ENCODE measurements at places on chromosomes 7 and 10. TPM values are rescaled to one million over a fixed set of nuclear protein-coding genes. Genes with fewer than 3 reads are reported as not detected.

Gene ZPBP
- total RNA-seq = not detected

Gene NPTX2
- not detected for total RNA-seq

Gene MRLN
- total RNA-seq = not detected

Gene HSPB1
- total RNA-seq = 944 TPM

Gene CTAGE15
- total RNA-seq = not detected

Gene FAM131B
- 0.48 TPM for total RNA-seq

Gene SPAM1
- not detected for total RNA-seq

Gene MOSPD3
- 22.1 TPM for total RNA-seq

Gene WASHC2A
- total RNA-seq = 18.3 TPM

Gene GDF10
- total RNA-seq = 0.17 TPM

Gene TMUB1
- 58.8 TPM for total RNA-seq

Gene ZNF365
- total RNA-seq = 0.94 TPM

Gene CYP2C19
- total RNA-seq = 0.02 TPM

Gene ADAM8
- 2.2 TPM for total RNA-seq

Gene INSYN2A
- 1.5 TPM for total RNA-seq

Gene MMP21
- total RNA-seq = not detected

Gene CPED1
- total RNA-seq = not detected

Gene HTRA1
- total RNA-seq = 52.8 TPM

Gene TMEM184A
- 8.7 TPM for total RNA-seq

Gene EN2
- total RNA-seq = 0.54 TPM

Gene EXOSC1
- total RNA-seq = 58.8 TPM

Gene GRID2IP
- 0.01 TPM for total RNA-seq

Gene VWDE
- 0.31 TPM for total RNA-seq

Gene CYP3A5
- 1.4 TPM for total RNA-seq

Gene MEIG1
- 0.99 TPM for total RNA-seq

Gene FGFR2
- total RNA-seq = 0.22 TPM

Gene SFMBT2
- total RNA-seq = 12.2 TPM

Gene CDK6
- total RNA-seq = 18.0 TPM

Gene SPDYE2B
- total RNA-seq = not detected

Gene SLC16A9
- 0.07 TPM for total RNA-seq

Gene GNAT3
- not detected for total RNA-seq

Gene CALD1
- 49.0 TPM for total RNA-seq

Gene TUBAL3
- total RNA-seq = 0.49 TPM

Gene CALML5
- total RNA-seq = not detected

Gene UBE2D1
- 23.0 TPM for total RNA-seq

Gene C7orf33
- total RNA-seq = not detected

Gene BUB3
- total RNA-seq = 206 TPM

Gene RNF32
- 1.4 TPM for total RNA-seq

Gene LRRC17
- not detected for total RNA-seq

Gene MBLAC1
- total RNA-seq = 2.9 TPM

Gene CLRN3
- total RNA-seq = not detected

Gene PLXDC2
- 0.04 TPM for total RNA-seq

Gene TMEM26
- total RNA-seq = 0.06 TPM

Gene HPSE2
- total RNA-seq = not detected

Gene ABCB4
- total RNA-seq = not detected

Gene MUC3A
- 12.7 TPM for total RNA-seq

Gene MNX1
- 5.3 TPM for total RNA-seq

Gene FFAR4
- 0.27 TPM for total RNA-seq

Gene SEM1
- 366 TPM for total RNA-seq

Gene KCNH2
- total RNA-seq = 0.43 TPM

Gene BEND7
- total RNA-seq = 12.0 TPM

Gene FXYD4
- not detected for total RNA-seq

Gene FGF8
- 0.09 TPM for total RNA-seq
